Stimulated activated CD8-positive, alpha-beta memory T cell treated with anti-CD3 and anti-CD28 coated beads, Interleukin-7, amount 100 ng/mL, for 48 hours (primary cell): ENCODE measurements at places on chromosomes 12 and 14.

DNA sequence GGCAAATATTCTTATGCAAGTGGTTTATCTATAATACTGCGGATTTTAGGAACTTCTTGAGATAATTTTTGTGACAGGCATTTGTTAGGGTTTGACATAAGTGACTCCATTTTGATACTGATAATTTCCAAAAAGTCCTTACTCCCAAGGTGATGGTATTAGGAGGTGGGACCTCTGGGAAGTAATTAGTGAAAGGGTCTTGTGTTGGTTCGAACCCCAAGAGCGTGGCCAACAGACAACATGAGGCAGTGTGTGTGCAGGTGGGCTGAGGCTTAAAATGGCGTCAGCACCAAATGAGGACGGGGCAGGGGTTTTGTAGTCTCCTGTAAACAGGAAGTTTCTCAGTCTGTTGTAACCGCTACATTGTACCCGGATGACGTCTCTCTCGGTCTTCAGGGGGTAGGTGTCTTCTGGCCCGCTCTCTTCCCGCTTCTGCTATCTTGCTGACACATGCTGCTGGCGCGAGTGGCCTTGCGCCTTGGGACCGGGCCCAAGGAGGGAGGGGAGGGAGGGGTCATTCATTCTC lies 1.7 kb upstream of the C12orf43 start:
- DNase-seq, result no peak

DNA sequence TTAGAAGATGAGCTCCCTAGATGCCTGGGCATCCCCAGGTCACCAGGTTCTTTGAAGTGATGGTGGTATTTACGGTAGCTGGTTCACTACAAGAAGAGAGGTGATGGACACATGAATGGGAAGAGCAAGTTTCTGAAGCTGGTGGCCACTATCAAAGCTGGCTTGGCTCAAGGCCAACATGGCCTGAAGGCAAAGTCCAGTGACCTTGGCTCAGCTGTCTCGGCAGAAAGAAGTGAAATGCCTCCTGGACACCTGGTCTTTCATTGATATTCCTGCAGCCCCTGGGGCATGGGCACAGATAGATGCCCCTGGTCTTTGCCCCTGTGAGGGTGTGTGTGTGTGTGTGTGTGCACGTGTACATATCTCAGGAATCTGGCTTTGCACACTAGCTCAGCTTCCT lies 441.8 kb upstream of the TMPO start:
- no peak for DNase-seq

DNA sequence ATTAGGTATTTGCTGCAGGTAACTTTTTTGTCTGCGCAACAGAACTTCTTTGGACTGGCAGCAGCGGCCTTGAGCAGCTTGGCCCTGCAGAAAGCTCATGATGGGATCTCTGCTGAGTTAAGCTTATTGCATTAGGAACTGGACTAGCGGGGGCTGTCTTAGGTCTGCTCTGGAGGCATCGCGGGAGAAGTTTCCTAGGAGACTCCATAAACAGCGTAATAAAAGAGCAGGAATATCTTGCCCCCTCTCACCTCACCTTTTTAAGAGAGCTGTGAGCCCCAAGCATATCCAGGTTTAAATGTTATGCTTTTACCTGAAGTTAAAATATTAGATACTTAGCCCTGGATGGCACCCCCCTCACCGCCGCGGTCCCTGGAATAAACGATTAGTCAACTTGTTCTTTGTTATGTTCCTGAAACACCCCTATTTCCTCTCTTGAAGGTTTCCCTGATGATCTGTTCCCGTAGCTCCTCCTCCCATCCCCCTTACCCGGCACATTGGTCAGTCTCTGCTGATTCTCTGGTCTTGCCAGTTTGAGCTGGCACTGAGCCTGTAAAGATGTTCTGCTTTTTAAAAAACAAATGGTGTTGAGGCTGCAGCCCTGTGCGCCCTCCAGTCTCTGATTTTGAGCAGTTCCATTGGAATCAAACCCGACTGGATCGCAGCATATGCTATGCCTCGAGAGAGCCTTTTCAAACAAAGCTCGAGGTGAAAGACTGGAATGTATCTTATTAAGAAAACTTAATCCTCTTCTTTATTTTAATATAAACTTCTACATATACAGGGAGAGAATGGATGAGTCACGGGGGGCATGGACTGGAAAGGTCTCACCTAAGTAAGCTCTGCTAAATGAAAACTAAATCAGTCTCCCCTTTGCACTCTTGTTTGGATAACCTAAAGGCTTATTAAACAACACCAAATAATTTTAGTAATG lies 1.9 kb downstream of the MLXIP start:
- DNase-seq, result no peak

- no peak for DNase-seq
These were observed 13.4 kb upstream of the ALDH2 start for GRCh38 chr12:111753144-111753881.

- DNase-seq, result no peak
These were observed 28.4 kb upstream of the MON2 start for GRCh38 chr12:62438098-62438692.

DNA sequence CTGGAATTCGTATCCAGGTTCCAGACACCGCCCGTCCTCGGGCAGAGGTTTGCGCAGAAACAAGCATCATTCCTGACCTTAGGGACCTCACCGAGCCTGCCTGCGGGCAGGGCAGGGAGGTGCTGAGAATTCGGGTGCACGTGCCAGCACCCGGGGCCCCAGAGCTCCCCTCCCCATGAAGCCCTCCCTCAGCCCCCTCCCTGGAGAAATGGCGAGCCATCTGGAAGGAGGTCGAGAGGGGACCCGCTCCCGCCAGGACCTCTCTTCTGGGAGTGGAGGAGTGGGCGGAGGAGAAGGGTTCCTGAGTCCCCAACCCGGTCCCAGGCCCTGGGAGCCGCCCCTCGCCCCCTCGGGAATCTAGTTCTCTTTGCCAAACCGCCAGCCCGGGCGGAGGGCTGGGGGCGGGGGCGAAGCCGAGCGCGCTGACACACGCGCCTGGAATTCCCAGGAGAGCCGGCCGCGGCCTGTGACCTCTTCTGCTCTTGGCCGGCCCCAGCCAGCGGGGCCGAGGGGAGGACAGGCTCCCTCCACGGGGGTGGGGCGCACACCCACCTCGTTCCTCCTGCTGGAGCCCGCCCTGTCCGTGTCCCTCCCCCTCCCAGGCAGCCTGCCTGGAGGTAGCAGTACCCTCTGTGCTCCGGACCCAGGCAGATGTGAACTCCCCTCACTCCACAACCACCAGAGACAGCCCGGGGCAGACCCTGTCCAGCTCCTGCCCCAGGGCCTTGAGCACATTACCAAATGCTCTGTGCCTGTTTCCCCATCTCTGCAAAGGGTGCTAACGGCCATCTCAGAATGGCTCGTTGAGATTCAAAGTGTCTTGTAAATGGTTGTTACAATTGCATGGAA lies 23.0 kb upstream of the GPR132 start:
- no peak for DNase-seq

- no peak for DNase-seq
These were observed 102.0 kb downstream of the PRIMA1 start for GRCh38 chr14:93686268-93686667.

- DNase-seq, result no peak
These were observed 6.6 kb upstream of the CYP46A1 start for GRCh38 chr14:99677231-99678140.

- no peak for DNase-seq
These were observed 10.5 kb upstream of the ZDHHC22 start for GRCh38 chr14:77151918-77152588.

- no peak for DNase-seq
These were observed 44.4 kb downstream of the PLEKHG7 start for GRCh38 chr12:92747151-92747550.

DNA sequence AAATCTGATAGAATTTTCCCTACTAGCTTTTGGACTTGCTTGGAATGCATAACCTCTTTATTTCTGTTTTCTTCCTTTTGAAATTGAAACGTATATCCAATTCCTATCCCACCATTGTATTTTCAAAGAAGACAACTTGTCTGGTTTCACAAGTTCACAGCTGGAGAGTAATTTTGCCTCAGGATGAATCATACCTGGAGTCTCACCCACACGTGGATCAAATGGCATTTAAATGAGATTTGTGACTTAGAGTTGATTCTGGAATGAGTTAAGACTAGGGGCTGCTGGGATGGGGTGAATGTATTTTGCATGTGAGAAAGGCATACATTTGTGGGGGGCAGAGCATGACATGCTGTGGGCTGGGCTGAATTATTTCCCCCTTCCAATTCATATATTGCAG lies 516.5 kb upstream of the MGAT4C start:
- no peak for DNase-seq

DNA sequence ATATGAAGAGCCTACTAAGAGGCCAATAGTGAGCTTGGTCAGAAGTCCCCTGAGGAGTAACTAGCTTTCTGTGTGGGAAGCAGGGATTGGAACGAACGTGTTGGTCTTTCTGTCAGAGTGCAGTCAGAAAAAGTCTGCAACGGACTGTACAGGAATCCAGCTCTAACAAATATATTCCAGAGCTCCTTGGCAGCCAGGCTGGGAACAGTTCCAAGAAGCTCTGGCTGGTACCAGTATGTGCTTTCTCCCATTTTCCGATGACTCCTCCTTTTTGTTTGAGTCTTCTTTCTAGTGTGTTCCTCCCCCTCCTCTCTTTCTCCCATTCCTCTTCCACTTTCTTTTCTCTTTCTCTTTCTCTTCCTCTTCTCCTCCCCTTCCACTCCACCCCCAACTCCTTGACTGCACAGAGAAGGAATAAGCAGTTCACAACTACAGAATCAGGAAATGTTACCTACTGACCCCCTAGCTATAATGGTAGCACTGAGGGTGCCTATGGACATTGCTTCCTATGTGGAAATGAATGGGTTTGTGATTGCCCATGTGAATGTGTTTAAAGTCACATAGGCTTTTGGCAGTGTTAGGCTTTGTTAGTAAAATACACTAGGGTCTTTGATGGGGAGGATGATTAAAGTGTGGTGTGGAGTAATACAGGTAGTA lies 59.9 kb downstream of the TTLL5 start:
- no peak for DNase-seq

DNA sequence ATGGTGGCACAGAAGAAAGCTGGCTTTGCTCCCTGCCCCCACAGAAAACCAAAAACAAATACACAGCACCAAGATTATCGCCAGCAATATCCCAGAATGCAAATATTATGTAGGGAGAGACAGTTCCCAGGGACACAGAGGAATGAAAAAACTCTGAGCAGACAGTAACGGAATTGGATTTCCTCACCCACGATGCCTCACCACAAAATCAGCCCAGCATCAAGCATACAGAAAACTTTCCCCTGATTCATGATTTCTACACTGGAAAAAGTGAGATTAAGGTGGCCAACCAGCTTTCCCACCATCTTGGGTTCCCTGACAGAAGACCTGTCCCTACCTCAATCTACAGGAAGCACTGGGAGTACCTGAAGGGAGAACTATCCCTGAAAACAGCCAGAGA lies 36.6 kb downstream of the PARP11 start:
- no peak for DNase-seq

GRCh38 chr12:116142936-116143898 lies 134.3 kb downstream of the MED13L start:
- DNase-seq, result no peak

- DNase-seq, result no peak
These were observed 47.5 kb upstream of the FOXG1 start for GRCh38 chr14:28719130-28719529.

DNA sequence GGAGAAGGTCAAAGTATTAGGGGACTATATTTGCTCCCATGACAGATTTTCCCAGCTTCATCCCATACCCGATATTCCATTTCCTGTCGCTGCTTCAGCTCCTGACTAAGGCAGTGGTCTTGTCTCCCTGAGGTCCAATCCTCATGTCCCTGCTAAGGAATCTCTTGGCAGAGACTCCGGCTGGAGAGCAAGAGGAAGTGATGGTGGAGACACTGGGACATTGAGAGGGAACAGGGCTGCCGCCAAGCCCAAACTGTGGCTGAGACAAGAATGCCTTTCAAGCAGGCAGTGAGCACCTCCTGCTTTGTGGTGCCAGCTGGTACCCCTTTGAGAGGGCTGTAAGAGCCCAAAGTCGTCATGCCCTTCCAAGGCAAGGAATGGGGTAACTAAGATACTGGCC lies 5.5 kb downstream of the SP7 start:
- no peak for DNase-seq

DNA sequence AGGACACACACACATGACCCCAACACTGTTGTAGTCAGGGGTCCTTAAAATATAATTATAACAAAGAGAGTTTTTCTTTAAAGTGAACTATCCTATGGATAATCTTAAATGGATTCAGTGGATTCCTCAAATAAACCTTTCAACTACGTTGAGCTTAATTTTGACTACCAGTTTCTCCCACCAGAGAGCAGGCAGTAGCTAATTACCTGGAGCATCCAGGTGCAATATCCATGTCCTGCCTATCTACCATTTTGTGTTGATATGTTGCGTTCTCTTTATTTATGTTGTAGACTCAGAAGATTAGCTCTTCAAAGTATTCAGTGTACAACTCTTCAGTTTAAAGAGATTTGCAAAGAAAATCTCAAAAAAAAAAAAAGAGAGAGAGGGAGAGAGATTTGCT lies 127.2 kb upstream of the GZMB start:
- DNase-seq, result no peak

DNA sequence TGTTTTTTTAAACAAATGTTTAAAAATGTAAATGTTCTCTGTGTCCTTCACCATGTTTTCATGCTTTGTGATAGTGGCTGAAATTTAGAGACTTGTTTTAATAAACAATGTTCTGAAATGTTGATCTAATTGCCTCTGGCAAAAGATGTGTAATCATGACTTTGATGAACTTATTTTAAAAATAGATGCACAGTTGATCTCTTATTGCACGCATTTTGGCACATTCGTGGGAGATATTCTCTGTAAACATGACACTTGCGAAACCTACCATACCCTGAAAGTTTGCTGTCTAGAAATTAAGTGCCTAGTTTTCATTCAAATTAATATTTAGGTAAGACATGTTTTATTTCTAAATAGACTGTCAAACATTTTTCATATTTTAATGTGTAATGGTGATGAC lies 119.7 kb upstream of the DNM1L start:
- DNase-seq, result no peak

DNA sequence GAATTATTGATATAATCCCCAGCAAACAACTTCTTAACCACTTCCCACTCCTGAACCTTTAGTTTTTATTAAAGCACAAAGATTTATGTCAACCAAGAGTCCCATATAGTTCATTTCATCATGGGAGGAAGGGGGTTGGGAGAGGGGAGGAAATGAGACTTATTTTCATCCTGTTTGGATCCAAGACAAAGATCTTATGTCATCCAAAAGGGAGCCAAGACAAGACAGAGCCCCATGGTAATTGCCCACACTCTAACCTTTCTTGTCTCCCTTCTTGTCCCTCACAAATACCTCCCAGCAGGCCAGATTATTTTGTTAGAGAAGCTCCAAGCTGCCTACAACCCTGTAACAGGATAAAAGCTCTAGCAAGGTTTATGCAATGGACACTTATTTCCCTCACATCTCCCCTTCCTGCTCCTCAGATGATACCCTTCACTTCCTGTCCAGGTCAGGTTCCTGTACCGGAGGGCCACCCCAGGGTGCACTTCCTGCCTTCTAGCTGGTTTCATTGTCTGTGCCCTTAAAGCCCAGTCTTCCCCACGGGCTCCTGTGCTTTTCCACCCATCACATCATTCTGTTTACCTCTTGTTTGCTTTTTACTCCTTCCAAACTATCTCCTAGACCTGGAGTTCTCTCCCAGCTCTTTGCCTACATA lies 123.7 kb upstream of the MDM1 start:
- no peak for DNase-seq

- no peak for DNase-seq
These were observed 407.3 kb downstream of the AEBP2 start for GRCh38 chr12:19846574-19846973.
